Stimulated activated CD8-positive, alpha-beta memory T cell treated with anti-CD3 and anti-CD28 coated beads, Interleukin-4, amount 100 ng/mL, for 24 hours (primary cell): ENCODE measurements at places on chromosomes 11 and 22.

DNA sequence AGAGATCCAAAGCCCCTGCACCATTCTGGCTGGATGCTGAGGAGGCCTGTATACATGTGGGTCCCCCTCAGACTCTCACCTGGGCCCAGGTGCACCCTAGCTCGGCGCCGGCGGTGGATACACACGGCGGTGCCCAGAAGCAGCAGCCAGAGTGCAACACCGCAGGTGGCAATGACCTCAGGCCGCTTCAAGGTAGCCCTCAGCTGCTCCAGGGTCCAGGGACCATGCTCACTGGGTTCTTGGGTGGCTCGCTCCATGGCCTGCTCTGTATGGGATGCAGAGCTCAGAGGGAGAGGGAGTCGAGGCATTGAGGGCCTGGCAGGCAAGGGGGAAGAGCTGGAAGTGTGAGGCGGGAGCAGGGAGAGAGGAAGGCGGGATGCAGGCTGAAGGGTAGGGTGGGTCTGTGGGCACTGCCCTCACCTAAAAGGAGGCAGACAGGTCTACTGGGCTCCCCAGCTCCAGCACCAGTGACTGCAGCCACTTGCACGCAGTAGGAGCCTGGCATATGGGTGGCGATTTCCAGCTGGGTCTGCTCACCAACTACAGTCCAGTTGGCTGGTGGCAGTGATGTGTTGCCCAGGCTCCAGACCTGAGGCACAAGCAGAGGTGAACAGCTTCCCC is 3.8 kb downstream of the ROBO4 start:
- no peak for DNase-seq

GRCh38 chr11:2734181-2735052 is 34.6 kb upstream of the KCNQ1OT1 start:
- no peak for DNase-seq

- no peak for DNase-seq
Measured at GRCh38 chr11:31817054-31817620, 6.0 kb upstream of the PAX6 start.

DNA sequence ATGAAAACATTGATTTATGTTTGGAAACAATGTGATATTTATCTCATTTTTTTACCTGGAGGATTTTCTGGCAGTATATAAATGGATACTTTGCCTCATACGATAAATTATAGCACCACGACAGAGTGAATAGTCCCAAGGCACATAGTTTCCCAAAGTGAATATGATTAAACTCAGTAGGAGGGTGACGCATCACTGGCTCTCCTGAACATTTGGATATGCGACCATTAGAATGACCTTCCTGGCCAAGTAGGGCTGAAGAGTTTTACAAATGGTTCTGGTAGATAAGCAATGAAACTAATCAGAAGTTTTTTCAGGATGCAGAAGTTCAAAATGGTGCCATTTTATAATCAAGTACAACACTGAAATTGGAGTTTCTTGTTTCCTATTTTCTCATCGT is 397.7 kb downstream of the AASDHPPT start:
- no peak for DNase-seq

- no peak for DNase-seq
Measured at GRCh38 chr22:31575190-31575589, 78.9 kb downstream of the SFI1 start.

DNA sequence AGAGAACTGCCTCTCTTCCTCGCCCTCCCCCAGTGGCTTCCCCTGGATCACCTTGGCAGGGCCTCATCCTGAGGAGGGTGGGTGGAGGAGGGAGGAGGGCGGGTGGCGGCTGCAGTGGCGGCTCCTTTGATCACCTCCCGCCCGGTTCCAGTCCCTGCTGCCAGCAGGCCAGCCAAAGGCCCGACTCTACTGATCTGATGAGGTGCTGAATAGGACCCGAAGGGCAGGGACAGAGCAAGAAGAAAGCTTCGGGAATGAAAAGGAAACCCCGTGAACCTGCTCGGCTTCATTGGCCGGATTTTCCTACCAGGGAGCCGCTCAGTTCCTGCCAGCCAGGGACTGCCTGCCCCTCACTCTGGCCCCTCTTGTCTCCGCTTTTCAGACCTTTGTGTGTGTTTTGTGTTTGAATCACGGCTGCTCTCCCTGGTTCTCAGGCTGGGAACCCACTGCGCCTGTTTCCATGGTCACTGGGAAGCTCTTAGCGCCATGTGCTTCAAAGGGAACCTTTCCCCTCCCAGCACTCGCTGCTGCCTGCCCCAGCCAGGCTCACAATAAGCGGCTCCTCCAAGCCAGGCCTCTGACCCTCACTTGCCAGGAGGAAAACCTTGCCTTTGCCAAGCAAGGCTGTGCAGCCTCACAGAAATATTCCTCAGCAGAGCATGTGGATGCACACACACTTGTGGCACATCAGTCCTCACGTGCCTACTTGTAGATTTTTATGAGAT is 56.8 kb downstream of the C22orf31 start:
- no peak for DNase-seq
